ENCODE measurements at places on chromosomes 13 and 19.
A peak's percentile ranks its signal among the peaks of the same experiment; 100 is the strongest.

GRCh38 chr19:38975214-38975860 lies at the start of gene FBXO17:
Gene FBXO17, minus strand, starts transcription at chr19:38975742. Its CDS starts 25,423 bp downstream, at chr19:38950319.
- DNase-seq = no peak

- no peak for DNase-seq
Observed at GRCh38 chr13:93670866-93671265, 444.3 kb downstream of the GPC6 start.

DNA sequence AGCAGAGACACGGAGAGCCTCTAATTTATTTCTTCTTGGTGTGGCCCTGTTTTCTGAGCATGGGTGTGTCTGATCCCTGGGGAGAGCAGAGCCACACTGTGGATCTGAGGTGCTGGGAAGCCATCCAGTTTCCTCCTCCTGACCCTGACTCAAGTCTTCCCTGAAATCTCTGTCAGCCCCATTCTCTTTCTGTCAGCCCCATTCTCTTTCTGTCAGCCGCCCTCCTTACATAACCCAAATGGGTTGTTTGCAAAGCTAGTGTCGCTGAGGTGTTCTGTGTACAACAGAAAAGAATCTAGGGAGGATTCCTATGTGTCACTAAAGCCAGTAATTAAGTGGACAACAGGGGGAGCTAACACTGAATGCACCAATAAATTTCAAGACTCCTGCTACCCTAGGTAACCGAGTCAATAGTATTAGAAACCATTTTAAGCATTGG lies 50.2 kb downstream of the LRCH1 start:
- no peak for DNase-seq

GRCh38 chr13:68608147-68608546 lies 1378.0 kb upstream of the PCDH9 start:
- DNase-seq = no peak

- no peak for DNase-seq
Observed at GRCh38 chr19:5684694-5685430, 4.0 kb downstream of the HSD11B1L start.

DNA sequence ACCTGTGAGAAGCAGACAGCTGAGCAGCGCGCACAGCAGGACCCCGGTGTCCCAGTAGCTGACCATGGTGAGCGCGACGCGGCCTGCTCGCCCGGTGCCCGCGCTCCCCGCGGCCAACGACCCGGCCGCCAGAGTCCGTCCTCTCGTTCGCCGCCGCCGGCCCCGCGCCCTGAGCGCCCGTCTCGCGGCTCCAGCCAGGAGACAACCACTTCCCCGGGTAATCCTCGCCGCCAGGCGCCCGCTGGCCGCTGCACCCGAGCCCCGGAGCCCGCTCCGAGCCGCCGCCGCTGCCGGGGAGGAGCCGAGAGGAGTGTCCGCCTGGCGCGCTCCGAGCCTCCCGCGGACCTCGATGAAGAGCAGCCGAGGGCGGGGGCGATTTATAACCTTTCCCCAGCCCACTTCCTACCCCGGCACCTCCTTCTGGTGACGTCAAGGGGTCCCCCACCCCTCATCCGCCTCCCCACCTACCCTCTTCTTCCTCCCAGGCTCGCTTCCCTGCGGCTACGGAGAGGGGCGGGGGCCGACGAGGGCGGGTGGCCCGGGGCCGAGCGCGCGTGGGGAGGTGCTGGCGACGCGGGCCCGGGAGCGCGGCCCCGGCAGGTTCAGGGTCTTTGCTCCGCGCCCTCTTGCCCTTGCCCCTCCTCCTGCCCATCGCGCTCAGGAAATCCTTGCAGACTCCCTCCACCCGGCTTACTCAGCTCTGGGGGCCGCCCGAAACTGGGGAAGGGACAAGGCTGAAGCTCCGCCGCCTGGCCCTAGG lies at the start of gene FLT1:
Gene FLT1, minus strand, starts transcription at position 351 of the 760 bp plus-strand sequence. Its CDS starts 285 bp downstream, at position 66.
- DNase-seq = peak; percentile 60

DNA sequence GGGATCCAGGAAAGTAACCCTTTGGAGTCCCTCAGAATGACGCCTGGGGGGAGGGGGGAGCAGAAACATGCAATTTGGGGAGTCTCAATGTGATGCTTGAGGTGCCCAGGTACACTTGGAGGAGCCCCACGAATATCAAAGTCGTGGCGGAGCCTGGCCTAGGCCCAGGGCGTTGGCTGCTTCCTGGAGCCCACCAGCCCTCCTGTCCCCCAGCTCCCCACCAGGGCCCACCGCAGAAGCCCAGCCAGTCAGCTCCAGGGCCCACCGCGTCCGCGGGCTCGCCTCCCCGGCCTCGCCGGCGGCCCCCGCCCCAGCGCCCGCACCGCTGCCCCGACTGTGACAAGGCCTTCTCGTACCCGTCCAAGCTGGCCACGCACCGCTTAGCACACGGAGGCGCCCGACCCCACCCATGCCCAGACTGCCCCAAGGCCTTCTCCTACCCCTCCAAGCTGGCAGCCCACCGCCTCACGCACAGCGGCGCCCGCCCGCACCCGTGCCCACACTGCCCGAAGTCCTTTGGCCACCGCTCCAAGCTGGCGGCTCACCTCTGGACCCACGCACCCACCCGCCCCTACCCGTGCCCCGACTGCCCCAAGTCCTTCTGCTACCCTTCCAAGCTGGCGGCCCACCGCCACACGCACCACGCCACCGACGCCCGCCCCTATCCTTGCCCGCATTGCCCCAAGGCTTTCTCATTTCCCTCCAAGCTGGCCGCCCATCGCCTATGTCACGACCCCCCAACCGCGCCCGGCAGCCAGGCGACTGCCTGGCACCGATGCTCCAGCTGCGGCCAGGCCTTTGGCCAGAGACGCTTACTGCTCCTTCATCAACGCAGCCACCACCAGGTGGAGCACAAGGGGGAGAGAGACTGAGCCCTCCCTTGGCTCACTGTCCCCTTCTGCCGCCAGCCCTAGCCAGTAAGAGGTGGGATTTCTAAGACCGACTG lies 2.1 kb downstream of the ZNF575 start:
- DNase-seq = peak; percentile 50

- DNase-seq = peak; percentile 80
Observed at GRCh38 chr19:45640849-45641273, 1.7 kb upstream of the EML2 start.

GRCh38 chr13:66546534-66547379 lies 683.4 kb downstream of the PCDH9 start:
- DNase-seq = no peak

DNA sequence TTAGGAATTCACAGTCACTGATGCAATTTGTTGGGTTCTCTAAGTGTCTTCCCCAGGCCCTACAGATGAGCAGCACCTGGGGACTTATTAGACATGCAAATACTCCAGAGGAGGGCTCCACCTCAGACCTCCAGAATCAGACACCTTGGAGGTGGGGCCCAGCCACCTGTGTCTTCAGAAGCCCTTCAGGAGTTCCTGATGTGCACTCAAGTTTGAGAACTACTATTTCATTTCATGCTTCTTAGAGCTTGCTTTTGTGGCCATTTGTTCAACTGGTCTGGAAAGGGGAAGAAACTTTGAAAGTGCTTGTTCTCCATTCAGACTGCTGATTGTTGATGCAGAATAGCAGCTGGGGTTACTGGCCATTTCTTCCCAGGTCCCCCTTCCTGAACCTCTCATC lies 472.0 kb downstream of the COG6 start:
- no peak for DNase-seq

DNA sequence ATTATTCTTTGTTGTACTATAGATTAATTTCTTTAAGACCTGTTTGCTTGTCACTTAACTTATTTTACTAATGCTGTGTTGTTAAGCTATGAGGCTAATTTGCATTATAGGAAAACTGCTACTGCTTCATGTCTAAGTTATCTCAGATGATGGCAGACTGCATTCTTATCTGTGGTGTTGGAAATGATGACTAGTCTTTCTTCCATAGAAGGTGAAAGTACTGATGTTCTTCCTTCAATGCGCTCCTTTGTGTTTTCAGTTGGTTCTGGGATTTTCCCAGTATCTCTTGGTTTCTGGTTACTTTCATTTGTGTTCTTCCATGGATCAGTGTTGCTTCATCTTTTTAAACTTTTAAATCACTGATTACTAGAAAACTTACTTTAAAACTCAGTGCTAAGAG lies 46.9 kb downstream of the TPP2 start:
- no peak for DNase-seq

DNA sequence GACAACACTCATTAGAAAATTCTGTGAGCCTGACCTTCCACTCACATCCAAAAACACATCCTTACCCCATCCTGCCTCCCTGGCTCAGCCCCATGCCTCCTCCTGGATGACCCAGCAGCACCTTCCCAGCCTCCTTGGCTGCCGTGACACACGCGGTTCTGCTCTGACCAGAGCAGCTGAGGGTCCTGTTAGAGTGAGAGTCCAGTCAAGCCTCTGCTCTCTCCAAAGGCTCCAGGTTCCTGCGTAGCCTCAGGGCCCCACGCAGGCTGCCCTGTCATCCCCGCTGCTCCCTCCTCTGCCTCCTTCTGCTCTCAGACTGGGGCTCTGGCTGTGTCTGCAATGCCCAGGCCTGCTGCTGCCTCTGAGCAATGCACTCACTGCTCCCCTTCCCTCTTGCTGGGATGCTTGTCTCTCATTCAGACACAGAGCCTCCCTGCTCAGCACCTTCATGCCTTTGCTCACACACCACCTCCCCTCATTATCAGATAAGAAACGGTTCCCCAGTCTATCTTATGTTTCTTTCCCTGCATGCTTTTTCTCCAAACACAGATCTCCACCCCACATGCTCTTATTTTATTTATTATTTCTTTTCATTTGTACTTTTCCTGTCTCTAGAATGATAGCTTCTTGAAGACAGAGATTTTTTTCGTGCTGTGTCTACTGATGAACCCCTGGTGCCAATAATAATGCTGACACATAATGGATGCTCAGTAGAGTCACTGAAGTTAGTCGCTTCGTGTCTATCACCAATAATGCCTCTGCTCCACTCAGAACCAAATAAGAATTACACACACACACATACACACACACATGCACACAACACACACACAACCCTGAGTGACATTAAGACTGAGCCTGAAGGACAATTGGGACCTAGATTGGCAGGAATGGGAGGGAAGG lies 10.2 kb upstream of the SIGLEC6 start:
- DNase-seq = no peak

GRCh38 chr19:33432446-33433170 lies 59.1 kb downstream of the CEBPG start:
- DNase-seq = no peak

DNA sequence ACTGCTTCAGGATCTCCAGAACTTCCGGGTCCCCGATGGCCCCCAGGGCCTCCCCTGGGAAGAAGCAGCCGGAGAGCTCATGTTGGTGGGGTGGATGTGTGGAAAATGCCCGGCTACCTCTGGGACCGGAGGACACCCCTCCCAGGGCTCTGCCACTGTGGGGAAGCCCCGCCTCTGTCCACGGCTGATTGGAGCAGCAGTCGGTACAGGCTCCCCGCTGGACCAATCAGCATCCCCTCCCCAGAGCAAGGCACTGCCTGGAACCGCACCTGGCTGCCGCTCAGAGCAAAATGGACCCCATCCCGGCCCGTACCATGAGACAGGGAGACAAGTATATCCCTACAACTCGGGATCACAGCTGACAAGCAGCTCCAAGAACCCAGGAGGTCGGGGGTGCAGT lies 6.4 kb downstream of the DOHH start:
- peak; percentile 67 for DNase-seq

GRCh38 chr13:78689011-78689410 lies 30.1 kb upstream of the OBI1 start:
- DNase-seq = no peak

- DNase-seq = no peak
Observed at GRCh38 chr19:13932911-13933393, 5.3 kb downstream of the PODNL1 start.

- DNase-seq = peak; percentile 96
Observed at GRCh38 chr19:39833464-39834286, at the start of gene DYRK1B. Gene DYRK1B, minus strand, starts transcription at chr19:39834162. Its CDS starts 2,295 bp downstream, at chr19:39831867.

DNA sequence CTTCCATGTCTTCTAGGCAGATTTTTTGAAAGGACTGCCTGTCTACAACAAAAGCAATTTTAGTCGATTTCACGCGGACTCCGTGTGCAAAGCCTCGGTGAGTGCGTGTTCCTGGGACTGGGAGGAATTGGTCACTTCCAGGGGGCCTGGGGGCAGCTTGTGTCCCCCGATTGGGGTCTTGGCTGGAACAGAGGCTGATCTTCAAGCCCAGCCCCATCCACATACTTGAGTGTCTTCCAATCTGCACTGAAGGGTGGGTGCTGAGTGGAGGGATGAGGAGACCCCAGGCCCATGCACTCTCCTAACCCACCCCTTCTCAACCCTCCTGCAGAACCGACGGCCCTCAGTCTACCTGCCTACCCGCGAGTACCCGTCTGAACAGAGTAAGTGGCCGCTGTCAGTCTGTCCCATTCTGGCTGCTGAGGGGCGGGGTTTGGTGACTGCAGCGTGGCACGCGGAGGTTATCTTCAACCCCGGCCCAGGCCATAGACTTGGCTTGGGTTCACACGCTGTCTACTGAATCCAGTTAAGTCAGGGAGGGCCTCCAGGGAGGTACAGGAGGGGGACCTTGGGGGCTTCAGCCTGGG lies 4.7 kb downstream of the DDA1 start:
- no peak for DNase-seq

- peak; percentile 5 for DNase-seq
Observed at GRCh38 chr19:27392027-27392632, 1820.8 kb downstream of the UQCRFS1 start.

GRCh38 chr19:19552798-19553197 lies 14.7 kb downstream of the CILP2 start:
- DNase-seq = peak; percentile 56

- no peak for DNase-seq
Observed at GRCh38 chr13:29709407-29710069, 114.0 kb upstream of the SLC7A1 start.

DNA sequence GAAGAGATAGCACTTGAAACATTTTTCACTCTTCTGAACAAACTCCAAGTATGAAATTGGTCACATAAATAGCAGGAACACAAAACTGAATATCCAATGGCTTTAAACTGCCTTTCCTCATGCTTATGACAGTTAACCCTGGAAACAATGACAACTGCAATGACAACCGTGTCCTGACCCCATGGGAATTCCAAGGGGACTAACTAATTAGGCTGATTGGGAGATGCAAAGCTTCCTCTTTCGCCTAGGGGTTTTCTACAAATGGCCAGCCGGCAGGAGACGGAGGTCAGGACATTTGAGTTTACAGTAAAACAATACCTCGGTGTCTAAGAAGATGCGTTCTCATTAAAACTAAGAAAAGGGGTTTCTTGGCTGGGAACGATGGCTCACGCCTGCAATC lies 53.0 kb upstream of the URAD start:
- DNase-seq = no peak

- DNase-seq = peak; percentile 31
Observed at GRCh38 chr13:27406178-27406939, 18.1 kb upstream of the GTF3A start.

GRCh38 chr19:6021878-6022569 lies 44.1 kb upstream of the RANBP3 start:
- DNase-seq = peak; percentile 85

GRCh38 chr13:22744688-22745452 lies 435.9 kb upstream of the SGCG start:
- DNase-seq = no peak

DNA sequence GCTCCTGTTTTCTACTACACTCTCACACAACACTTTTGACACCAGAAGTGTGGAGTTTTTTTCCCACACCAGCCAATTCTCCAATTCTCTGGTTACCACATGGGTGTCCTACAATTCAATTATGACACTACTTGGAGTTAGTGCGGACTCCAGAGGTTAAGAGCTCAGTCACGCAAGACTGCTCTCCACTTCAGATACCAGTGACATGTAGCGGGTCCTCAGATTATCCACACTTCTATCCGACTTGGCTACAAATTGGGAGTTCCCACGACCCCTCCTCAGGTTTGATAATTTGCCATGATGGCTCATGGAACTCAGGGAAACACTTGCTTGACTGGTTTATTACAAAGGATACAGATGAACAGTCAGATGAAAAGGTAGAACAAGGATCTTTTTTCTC lies 32.9 kb downstream of the PAN3 start:
- no peak for DNase-seq

GRCh38 chr19:49058562-49058961 lies 1.0 kb upstream of the CGB7 start:
- DNase-seq = peak; percentile 64

- DNase-seq = no peak
Observed at GRCh38 chr13:78881751-78882150, 222.8 kb upstream of the OBI1 start.
